Fibroblast of the conjunctiva (primary cell): ENCODE measurements at places on chromosomes 5 and 9.

DNA sequence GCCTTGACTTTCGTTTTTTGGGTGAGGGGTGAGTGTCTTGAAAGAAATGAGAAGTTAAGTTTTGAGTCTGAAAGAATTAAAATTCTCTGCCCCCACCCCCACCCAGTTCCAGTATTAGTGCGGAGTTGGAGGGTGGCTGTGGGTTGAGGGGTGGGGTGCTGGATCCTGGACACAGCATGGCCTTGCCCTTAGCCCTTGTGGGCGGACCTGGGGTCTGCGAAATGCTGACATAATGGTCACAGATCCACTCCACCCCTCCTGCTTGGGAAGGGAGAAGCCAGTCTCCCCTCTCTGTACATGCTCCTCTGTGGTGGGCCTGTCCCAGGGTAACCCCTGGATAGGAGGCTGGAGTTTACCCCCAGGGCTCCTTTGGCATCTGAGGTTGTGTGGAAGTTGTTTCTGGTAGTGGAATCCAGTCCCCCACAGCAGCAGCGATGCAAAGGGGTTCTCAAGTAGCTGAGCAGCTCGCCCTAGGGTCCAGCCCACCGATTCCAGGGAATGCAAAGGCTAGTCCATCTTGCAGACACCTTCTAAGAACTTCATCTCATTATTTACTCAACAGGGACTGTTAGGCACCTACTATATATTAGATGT, 42.8 kb upstream of the TCF7 start:
- DNase-seq = no peak

DNA sequence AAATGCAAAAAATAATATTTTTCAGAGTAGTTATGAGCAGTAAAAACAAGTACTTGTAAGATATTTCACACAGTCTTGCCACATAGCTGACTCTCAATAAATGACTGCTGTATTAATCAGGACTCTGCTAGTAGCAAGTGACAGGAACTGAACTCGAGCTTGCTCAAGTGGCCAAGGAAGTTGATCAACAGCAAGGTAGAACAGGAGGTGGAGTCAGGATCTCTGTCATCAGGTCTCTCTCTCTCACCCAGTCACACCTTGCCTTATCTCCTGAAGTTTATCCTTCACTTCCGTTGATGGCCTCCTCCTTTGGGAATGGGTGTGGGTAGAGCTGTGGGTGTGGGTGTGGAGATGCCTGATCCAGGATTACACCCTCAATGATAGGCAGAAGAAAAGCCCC, 107.0 kb downstream of the GPBP1 start:
- DNase-seq = no peak

DNA sequence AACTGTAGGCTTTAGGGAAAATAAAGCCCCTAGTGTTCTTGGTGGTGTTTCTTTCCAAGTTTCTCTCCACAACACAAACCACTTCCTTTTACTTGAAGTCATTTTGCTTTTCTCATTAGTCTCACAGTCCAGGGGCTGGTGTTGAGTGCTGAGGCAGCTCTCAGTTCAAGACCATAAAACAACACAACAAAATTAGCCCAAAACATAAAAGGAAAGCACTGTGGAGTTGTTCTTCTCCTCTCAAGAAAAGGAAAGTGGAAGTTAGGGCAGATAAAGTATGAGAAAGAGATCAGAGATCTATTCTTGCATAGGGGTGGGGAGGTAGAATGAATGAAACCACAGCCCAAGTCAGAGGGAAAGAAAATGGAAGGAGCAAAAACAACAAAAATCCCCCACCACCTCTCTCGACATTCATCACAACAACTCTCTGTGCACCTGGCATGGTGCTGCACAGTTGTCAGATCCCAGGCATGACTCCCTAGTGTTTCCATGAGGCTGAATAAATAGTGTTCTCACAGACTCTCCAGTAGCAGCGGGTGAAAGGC, 569.9 kb downstream of the RAB3C start:
- DNase-seq = no peak

GRCh38 chr9:125494653-125494915, 212.4 kb downstream of the MAPKAP1 start:
- no peak for DNase-seq

DNA sequence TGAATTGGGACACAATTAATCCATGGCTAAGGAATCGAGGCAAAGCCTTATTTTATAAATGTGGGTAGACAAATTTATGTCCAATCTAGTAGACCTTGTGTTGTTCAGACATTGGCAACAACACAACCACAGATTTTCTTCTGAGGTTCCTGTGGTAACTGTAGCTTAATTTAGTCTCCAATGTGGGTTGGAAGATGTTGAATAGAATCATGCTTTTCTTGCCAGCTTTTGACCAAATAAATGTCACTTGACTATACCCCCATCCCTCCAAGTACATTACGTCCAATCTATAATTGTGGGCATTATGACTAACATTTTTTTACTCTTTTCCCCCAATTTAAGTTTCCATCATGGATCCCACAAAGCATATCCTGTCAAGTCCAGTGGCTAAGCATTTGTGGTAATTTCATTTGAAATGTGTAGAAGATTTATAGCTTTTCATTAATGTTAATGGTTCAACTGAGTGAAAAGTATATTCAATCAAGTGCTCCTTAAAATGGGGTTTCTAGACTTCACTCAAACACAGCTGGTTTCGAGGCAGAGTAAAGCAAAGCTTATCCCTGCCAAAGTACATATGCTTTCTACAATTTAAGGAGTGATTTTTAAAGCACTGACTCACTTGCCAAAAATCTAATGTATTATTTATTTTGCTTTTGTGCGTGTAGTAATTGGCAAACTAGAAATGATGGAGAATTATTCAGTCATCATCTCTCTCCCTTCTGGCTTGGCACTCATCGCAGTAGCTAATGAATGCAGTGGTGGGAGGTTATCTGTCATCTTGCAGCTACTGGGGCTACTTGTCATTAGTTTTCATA, 141.8 kb downstream of the FAM174A start:
- DNase-seq = no peak

GRCh38 chr5:84433461-84433860, 48.8 kb upstream of the EDIL3 start:
- no peak for DNase-seq
